ENCODE measurements at places on chromosomes 6 and 20.

GRCh38 chr6:2810092-2810671, 31.5 kb downstream of the SERPINB1 start:
- DNase-seq = no peak

- no peak for DNase-seq
Observed at GRCh38 chr6:157632821-157633220, 190.2 kb upstream of the SNX9 start.

GRCh38 chr6:156689656-156690055, 87.5 kb upstream of the ARID1B start:
- DNase-seq = no peak

- peak; percentile 49 for DNase-seq
Observed at GRCh38 chr20:13009682-13010406, 1.1 kb downstream of the SPTLC3 start.

GRCh38 chr6:34671801-34672656, 24.5 kb downstream of the ILRUN start:
- DNase-seq = peak; percentile 70

GRCh38 chr6:11732036-11732631, 46.5 kb downstream of the ADTRP start:
- no peak for DNase-seq

- no peak for DNase-seq
Observed at GRCh38 chr20:37072293-37073196, 23.3 kb downstream of the RBL1 start.

DNA sequence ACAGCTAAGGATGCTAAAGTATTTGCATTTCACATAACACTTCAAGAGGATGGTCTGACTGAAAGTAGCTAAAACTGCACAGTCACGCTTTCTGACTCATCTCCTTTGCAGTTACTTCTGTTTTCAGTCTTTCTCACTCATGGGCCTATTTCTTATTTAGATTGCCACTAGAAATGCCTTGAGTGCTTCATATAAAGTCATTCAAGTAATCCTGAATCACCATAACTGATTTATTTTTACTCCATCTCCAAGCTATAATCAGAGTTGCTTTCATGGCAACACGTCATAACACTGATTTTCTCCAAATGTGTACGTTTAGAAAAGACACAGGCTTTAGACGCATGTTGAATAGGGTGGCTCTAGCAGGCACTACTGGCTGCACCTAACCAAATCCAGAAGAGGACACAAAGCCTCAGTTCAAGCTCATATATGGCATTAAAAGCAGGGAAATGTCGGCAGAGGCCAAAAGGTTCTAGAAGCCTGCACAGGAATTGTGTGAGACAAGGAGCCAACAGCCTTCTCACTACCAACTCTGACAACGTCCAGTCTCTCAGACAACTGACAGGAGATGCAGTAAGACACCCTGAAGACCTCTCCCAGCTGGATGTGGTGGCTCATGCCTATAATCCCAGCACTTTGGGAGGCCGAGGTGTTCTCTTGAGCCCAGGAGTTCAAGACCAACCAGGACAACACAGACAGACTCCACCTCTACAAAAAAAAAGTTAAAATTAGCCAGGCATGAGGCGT, 64.1 kb upstream of the BEND6 start:
- DNase-seq = no peak

GRCh38 chr6:77036400-77036799, 426.9 kb downstream of the HTR1B start:
- no peak for DNase-seq

GRCh38 chr20:34210271-34210670, 31.0 kb upstream of the ASIP start:
- DNase-seq = no peak

GRCh38 chr6:82365016-82365795, 1.6 kb downstream of the TPBG start:
- DNase-seq = peak; percentile 3

GRCh38 chr6:71349395-71349794, 60.8 kb downstream of the OGFRL1 start:
- peak; percentile 49 for DNase-seq

- no peak for DNase-seq
Observed at GRCh38 chr20:48698507-48699267, 129.1 kb downstream of the PREX1 start.

DNA sequence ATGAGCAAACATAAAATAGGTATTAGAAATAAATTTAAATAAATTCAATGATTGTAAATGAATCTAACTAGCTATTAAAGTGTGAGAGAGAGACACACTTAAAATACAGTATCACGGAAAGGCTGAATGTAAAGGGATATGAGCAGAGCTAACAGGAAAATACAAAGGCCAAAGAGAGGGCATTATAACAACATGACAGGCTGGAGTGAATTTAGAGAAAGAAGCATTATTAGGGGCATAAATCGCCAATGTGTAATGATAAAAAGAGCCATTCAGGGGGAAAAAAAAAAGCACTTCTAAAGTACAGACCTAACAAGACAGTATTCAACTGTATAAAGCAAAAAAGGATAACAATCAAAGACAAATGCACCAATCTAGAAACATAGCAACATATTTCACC, 28.1 kb downstream of the DACT2 start:
- DNase-seq = no peak

Data from natural killer cell (primary cell).